Panc1 (cell line): ENCODE measurements at places on chromosomes 4 and X. TPM values are rescaled to one million over a fixed set of nuclear protein-coding genes. Genes with fewer than 3 reads are reported as not detected.

Gene NSG1
- total RNA-seq: not detected

Gene HPSE
- 2.6 TPM for total RNA-seq

Gene PDE6B
- 6.5 TPM for total RNA-seq

- no peak overlapping the region for H3K27ac ChIP-seq
- no peaks in the 10 kb centered on the region for H3K4me1 ChIP-seq
- no peak overlapping the region for H3K4me3 ChIP-seq
- DNase-seq: no peak
- H3K36me3 ChIP-seq: no peaks in the 10 kb centered on the region
Measured at GRCh38 chr4:110742143-110742542, 119.3 kb upstream of the PITX2 start.

GRCh38 chr4:183816882-183817509, 88.1 kb upstream of the STOX2 start:
- no peak for DNase-seq
- H3K4me1 ChIP-seq: no peaks in the 10 kb centered on the region
- H3K4me3 ChIP-seq: no peak overlapping the region
- H3K36me3 ChIP-seq: no peaks in the 10 kb centered on the region

DNA sequence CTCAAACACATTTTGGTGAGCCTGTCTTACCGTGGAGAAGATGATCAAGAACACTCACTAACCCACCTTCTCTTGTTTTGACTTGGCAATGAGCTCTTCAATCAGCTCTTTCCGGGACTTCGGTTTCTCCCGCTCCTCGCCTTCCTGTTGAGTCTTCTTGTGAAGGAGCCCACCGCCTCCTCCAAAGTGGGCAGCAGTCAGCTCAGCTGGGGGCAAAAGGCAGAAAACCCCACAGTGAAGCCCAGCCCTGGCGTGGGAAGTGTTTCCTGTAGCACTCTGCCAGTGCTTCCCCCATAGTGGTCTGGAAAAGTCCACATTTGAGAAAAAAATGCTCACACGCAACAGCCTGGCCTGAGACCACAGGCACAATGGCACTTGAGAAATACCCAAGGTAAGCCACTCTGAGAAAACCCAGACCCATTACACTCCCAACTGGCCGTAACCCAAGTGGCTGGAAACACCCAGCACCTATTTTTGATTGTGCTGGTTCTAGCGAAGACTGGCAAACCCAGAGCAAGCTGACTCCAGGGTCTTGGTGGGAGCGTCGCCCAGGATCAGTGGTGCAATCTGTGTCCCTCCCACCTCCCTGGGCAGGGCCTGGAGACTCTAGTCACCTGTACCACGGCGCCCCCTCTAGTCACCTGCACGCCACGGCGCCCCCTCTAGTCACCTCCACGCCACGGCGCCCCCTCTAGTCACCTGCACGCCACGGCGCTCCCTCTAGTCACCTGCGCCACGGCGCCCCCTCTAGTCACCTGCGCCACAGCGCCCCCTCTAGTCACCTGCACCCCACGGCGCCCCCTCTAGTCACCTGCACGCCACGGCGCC, 8.6 kb downstream of the NOP14 start:
- peaks cover 3% of the 10 kb centered on the region; the same call in 1 of the 2 replicates for H3K4me1 ChIP-seq
- DNase-seq: no peak
- H3K36me3 ChIP-seq: peaks cover 18% of the 10 kb centered on the region
- no peak overlapping the region for H3K4me3 ChIP-seq

GRCh38 chrX:65196758-65197360, 220.6 kb upstream of the ZC4H2 start:
- H3K27ac ChIP-seq: peak overlapping the region; percentile 66
- DNase-seq: no peak
- no peaks in the 10 kb centered on the region for H3K36me3 ChIP-seq
- H3K4me1 ChIP-seq: peaks cover 12% of the 10 kb centered on the region

GRCh38 chr4:151641167-151641566, 119.6 kb downstream of the GATB start:
- H3K27me3 ChIP-seq: no peaks in the 10 kb centered on the region
- H3K27ac ChIP-seq: no peak overlapping the region
- H3K4me3 ChIP-seq: no peak overlapping the region

DNA sequence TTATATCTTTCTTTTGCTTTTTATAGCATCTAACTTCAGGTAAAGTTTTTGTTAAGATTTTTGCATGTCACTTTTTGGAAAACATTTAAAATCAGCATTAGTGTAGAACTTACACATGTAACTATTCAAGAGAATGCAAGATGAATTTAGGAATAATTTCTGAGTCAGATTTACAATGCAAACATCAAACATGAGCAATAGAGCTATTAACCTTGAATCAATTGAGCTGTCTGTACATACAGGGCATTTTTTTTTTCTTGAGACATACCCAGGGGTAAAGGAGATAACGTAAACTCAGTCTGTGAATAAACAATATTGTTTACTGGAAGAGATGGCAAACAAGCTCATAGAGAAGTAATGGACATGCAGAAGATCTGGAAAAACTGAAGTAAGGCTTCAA, 311.5 kb downstream of the IL1RAPL2 start:
- no peaks in the 10 kb centered on the region for H3K36me3 ChIP-seq
- no peak overlapping the region for H3K4me3 ChIP-seq
- no peak for DNase-seq
- no peak overlapping the region for H3K27ac ChIP-seq
- H3K27me3 ChIP-seq: no peaks in the 10 kb centered on the region
